ENCODE measurements at places on chromosomes 11 and 22.

DNA sequence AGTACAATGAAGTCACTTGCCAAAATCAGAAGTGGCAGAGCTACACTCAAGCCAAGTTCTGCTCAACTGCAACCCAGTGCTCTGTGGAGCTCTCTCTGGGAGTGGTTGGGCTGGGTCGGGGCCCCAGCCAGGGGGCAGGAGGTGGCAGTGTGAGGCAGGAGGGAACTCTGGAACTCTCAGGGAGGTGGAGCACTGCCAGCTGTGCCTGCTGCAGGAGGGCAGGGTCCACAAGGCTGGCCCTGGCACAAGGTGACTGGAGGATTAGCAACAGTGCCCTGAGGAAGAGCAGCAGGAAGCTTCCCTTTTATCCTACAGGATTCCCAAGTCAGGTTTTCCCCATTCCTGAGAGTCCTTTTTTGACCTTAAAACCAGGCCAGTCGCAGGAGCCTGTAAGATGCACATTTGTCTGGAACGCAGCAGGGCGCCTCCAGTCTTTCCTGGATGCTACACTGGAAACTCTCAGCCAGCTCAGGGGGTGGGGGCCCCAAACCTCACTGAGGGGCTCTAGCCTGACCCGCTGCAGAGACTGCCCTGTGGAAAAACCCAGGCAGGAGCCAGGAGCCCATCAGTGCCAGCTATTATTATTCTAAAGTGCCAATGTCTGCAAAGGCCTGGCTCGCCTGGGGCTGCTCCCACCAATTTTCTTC, 31.8 kb downstream of the DKK3 start:
- DNase-seq = no peak

DNA sequence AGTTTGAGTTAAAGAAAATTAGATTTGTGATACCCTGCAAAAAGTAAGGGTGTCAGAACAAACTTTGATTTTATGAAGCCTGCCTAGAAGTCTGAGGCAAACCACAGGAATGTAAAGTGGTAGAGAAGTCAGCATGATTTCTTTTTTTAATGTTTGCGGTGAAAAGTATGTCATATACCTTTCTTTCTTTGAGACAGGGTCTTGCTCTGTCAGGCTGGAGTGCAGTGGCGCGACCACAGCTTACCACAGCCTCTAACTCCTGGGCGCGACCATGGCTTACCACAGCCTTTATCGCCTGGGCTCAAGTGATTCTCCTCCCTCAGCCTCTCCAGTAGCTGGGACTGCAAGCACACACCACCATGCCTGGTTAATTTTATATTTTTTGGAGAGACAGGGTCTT, 4.7 kb downstream of the API5 start:
- no peak for DNase-seq

GRCh38 chr22:38163844-38164550, 17.6 kb downstream of the PLA2G6 start:
- no peak for DNase-seq

DNA sequence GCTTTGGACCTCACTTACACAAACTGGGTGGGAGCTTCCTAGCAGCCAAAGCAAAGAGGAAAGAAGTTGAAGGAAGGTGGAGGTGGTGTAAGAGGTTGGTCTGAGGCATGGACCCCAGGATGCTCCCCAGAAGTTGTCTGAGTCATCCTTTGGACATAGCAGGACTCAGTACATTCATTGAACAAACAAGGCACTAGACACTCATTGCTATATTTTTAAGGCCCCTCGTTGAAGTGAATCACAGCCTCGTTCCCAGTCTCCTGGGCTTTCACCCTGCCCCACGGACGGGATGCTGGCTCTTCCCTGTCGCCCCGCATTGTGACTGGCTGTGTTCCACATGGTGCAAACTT, 95.9 kb upstream of the FGF3 start:
- no peak for DNase-seq
